Hematopoietic multipotent progenitor cell (in vitro differentiated cells): ENCODE measurements at places on chromosomes 6 and 20.

DNA sequence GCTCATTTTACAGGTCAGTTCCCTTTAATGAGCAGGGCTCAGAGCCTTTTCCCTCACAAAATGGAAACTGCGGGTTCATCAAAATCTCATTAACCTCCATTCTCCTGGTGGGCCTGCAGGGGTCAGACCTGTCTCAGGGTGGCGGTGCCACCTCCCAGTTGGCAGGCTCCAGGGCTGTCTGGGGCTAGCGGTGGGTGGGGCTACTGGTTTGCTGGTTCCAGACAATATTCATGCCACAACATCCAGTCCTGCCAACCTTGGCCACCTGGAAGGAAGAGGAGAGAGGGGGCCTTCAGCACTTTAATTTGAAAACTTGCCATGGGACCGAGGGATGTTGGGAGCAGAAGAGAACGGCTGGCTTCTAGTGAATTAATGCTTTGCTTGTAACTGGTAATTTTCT lies 41.9 kb upstream of the CTNNBL1 start:
- DNase-seq = peak; percentile 72

DNA sequence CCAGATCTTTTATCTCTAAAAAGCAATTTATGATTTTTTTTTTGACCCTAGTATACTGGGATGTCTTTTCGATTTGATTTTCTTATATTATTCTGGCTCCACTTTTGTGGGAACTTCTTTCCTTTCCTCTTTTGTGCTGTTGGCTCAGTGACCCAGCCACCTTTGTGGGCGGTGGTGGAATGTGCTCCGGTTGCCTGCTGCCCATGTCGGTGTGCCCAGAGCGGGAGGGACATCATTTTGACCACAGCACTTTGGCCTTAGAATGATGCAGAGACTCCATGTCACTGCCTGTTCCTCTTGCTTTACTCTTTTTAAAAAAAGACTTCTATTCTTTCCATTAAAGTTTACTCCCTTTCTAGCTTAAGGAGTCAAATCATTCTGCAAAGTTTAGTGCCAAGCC lies 198.0 kb downstream of the FARS2 start:
- no peak for DNase-seq

- DNase-seq = no peak
Observed at GRCh38 chr6:169086020-169086419, 167.6 kb downstream of the THBS2 start.

- DNase-seq = no peak
Observed at GRCh38 chr6:113076816-113077215, 729.7 kb downstream of the RFPL4B start.

DNA sequence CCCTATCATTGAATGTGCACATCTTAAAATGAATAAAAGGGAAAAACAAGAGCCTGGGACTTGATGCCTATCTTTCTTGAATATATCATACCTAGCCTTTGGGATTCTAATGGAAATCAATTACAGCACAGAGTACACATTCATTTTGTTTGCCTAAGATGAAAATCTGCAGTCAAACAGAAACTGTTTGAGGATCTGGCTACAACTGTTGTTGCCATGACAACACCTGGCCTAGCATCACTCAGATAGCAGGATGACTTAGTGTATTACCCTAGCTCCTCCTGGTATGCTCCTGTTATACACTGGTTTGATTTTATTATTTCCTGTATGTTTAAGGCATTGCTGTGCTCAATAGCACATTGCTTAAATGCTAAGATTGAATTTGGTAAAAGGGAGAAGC lies 71.5 kb upstream of the LAMP5 start:
- peak; percentile 2 for DNase-seq

DNA sequence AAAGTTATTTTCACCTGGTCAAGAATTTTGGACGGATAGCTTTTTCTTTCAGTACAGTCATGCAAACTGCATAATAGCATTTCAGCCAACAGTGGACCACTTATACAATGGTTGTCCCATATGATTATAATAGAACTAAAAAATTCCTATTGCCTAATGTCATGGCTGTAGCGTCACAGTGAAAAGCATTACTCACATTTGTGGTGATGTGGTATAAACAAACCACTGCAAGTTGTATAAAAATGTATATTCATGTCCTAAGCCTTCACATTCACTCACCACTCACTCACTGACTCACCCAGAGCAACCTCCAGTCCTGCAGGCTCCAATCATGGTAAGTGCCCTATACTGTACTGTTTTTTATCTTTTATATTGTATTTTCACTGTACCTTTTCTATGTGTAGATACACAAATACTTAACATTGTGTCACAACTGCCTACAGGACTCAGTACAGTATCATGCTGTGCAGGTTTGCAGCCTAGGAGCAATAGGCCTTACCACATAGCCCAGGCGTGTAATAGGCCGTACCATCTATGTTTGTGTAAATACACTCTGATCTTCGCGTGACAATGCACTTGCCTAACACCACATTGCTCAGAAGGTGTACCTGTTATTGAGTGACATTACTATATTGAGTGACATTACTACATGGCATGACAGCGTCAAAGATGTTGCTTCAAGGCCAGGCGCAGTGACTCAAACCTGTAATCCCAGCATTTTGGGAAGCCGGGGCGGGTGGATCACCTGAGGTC lies 17.9 kb downstream of the ABHD12 start:
- no peak for DNase-seq

DNA sequence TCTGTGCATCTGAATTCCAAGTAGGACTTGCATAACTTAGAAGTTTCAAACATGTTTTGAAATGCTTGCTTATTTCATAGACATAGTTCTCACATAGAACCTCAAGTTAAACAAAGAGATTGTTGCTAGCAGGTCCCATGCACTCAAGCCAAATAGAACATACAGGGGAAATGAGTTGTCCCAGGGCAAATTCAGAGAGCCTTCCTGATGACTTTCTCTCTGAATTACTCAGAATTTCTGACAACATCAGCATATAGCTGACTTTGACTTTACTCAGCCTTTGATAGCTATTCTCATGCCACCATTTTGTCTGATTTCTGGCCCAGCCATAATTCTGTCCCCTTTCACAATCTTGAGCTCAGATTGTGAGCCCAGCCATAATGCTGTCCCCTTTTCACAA lies 333.2 kb upstream of the PLCB4 start:
- DNase-seq = no peak

DNA sequence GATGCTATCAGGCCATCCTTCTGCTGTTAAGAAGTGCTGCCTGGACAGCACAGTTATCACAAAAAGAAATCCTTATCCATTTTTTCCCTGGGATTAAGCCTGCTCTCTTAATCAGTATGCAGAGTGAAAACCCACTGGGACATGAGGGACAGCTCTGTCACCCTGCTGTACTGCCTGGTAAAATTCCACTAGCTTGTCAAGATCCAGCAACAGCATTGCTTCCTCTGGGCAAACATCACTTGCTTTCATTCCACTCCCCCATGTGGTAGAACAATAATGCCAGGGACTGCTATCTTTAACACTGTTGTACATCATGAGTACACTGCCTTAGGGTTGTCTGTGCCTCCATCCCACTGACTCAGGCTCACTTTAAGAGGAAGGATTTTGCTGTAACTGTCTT lies 331.3 kb downstream of the KIF16B start:
- peak; percentile 5 for DNase-seq

- DNase-seq = no peak
Observed at GRCh38 chr20:44196271-44196670, 9.3 kb upstream of the JPH2 start.

DNA sequence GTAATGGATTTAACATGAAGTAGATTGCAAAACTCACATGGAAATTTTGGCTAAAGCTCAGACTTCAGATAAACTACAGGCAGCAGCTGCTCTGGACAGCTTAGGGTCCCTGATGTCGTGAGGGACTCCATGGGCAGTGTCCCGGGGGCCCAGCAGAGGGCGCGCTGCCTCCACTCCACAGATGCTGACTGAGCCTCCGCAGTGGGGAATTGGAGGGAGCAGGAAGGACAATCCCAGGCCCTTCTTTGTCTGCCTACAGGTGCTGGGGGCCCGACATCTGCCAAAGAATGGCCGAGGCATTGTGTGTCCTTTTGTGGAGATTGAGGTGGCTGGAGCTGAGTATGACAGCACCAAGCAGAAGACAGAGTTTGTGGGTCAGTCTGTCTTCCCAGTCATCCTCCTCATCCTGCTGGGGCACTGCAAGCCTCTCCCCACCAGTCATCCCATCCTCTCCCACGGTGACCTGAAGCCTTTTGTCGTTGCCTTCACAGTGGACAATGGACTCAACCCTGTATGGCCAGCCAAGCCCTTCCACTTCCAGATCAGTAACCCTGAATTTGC lies 35.9 kb downstream of the PLCG1 start:
- peak; percentile 63 for DNase-seq

- DNase-seq = no peak
Observed at GRCh38 chr6:1991332-1991878, 254.0 kb downstream of the GMDS start.

GRCh38 chr6:53643481-53643965 lies 22.0 kb downstream of the KLHL31 start:
- no peak for DNase-seq

GRCh38 chr6:13742961-13743735 lies 31.5 kb upstream of the RANBP9 start:
- DNase-seq = no peak

- no peak for DNase-seq
Observed at GRCh38 chr20:25071734-25072133, 10.2 kb downstream of the VSX1 start.

DNA sequence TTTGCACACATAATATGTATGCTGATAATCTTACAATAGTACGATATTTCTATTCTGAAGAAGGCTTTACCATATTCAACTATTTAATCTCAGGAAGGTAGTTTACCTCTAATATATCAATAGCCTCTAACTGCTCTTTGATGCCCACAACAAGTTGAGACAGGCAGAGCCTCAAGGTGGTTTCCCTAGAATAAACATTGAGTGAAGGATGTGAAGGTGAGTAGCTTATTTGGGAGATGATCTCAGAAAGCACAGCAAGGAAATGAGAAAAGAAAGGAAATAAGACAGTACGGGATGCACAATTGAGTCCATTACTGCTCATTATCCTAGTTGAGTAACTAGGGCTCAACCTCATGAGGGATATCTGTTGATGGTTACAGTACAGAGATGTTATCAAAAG lies 638.4 kb downstream of the MAFB start:
- no peak for DNase-seq

DNA sequence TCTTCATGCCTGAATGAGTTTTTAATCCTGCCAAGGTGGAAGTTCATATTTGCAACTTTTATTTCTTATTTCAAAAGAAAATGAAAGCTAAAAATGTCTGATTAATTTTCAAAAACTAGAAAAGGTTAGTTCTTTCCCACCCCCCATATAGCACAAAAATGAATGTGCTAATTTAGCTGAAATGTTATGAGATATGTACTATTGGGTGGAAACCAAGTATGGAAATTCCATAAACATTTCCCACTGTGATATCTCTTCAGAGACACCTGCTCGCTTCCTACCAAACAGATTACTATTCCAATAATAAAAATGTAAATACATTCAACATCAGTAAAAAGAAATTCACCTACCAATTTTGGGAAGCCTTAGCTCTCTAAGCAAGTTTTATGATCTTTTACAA lies 678.6 kb upstream of the ID4 start:
- DNase-seq = no peak

GRCh38 chr6:25309886-25310285 lies 30.7 kb downstream of the CARMIL1 start:
- no peak for DNase-seq

DNA sequence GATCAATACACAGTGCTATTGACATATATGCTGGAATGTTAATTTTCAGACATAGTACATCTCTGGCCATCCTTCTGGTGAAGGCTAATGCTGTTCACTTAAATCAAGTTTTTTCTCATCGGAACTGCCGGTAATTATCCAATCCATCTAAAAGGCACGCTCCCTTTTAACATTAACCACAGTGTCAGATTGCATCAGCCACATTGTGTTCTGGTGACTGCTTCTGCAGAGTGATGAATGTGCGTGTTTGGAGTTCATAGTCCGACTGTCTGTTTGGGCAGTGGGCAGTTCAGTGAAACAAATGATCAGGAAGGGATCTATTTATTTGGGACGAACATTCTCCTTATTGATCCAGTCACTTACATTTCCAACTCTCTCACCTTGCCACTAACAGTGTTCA lies 49.5 kb downstream of the SOBP start:
- DNase-seq = no peak

- peak; percentile 62 for DNase-seq
Observed at GRCh38 chr6:21438986-21439352, 154.6 kb upstream of the SOX4 start.
